Activated CD4-positive, alpha-beta T cell treated with anti-CD3 and anti-CD28 coated beads, Interleukin-2, amount 10 ng/mL, durations not matched to agents 7 days and 5 days (primary cell): ENCODE measurements at places on chromosomes 1 and 21. TPM values are rescaled to one million over a fixed set of nuclear protein-coding genes. Genes with fewer than 3 reads are reported as not detected.
A peak's percentile ranks its signal among the peaks of the same experiment; 100 is the strongest.

The GJA4 gene
- not detected for total RNA-seq

The IFI44 gene
- total RNA-seq, result 190 TPM

The PPT1 gene
- 112 TPM for total RNA-seq

The KCNT2 gene
- total RNA-seq, result not detected

The MASP2 gene
- not detected for total RNA-seq

GRCh38 chr1:214377886-214378285, 96.9 kb downstream of the SMYD2 start:
- H3K36me3 ChIP-seq, result no peaks in the 10 kb centered on the region
- no peak overlapping the region for H3K4me3 ChIP-seq
- DNase-seq, result no peak
- H3K4me1 ChIP-seq, result no peaks in the 10 kb centered on the region
- H3K27ac ChIP-seq, result no peak overlapping the region

DNA sequence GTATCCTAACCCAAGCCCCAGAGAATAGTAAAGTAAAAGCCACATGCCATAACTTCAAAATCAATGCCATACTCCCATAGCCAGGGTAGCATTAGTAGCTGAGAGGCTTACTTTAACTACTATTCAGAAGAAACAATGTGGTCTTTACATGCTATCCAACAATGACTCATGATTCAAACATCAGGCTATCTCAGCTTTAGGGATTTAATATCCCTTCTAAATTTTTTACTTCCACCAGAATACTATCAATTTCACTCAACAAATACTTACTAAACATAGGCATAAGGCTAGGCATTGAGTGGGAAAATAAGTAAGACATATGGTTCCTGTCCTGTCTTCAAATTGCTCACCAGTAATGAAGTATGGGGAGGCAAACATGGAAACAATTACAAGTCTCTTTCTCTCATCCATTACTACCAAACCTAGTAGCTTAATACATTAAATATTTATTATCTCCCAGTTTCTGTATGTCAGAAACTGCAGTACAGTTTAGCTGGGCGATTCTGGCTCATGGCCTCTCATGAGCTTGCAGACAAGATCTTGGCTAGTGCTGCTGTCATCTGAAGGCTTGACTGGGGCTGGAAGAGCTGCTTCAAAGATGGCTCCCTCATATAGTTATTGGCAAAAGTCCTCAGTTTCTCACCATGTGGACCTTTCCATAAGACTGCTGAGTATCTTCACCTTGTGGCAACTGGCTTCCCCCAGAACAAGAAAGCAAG, 30.7 kb downstream of the EVI5 start:
- H3K36me3 ChIP-seq, result no peaks in the 10 kb centered on the region
- no peak overlapping the region for H3K4me3 ChIP-seq
- no peak overlapping the region for H3K27ac ChIP-seq
- DNase-seq, result no peak

DNA sequence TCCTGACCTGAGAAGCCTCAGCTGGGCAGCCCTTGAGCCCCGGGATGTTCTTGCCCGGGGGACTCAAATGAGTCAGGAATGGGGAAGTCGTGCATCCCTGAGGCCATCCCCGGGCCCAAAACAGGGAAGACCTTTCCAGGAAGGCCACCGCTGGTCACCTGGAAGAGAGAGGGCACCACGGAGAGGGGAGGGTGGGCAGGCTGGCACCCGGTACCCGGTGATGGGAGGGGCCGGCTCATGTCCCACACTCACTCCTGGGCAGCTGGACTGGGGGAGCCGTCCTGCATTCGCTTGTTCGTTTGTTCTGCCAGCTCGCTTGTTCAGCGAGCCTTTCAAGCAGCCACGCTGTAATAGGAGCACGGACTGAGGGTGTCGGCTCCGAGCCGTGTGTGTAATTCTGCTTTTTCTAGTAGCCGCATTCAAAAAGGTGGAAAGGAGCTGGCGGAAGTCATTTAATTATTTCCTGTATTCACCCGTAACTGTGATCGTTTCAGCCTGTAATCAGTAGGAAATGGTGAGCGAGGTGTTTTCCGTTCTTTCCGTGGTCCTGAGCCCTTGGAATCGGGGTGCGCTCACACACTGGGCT, 48.4 kb upstream of the CCDC27 start:
- no peaks in the 10 kb centered on the region for H3K36me3 ChIP-seq
- peaks cover 2% of the 10 kb centered on the region for H3K27me3 ChIP-seq
- no peak overlapping the region for H3K4me3 ChIP-seq
- no peak for DNase-seq

DNA sequence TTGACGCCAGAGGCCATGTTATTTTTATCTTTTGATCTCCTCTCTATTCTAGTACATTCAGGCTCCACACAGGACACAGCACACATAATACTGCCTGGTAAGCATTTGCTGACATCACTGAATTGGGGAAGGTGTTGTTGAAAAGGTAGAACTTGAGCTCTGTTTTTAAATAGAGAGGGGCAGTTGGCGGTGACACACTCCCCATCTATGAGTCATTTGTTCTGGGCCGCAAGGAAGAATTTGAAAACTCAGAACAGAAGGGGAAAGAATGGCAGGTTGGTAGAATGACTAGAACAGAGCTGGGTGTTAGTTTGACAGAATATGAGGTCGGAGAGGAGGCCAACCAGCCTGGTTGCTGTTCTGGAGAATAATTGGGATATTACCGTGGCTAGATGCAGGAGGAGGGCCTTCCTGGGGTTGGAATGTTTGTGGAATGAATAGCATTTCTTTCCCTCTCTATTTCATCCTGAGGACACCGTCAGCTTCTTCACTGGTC, 52.1 kb upstream of the ERRFI1 start:
- no peak overlapping the region for H3K27ac ChIP-seq
- no peaks in the 10 kb centered on the region for H3K4me1 ChIP-seq
- no peaks in the 10 kb centered on the region for H3K36me3 ChIP-seq
- no peak overlapping the region for H3K4me3 ChIP-seq
- peaks cover 5% of the 10 kb centered on the region for H3K27me3 ChIP-seq

- no peaks in the 10 kb centered on the region for H3K27me3 ChIP-seq
- H3K27ac ChIP-seq, result peak overlapping the region; percentile 93
- DNase-seq, result peak; percentile 72
- H3K36me3 ChIP-seq, result peaks cover 31% of the 10 kb centered on the region
- H3K4me3 ChIP-seq, result peak overlapping the region; percentile 33
Observed at GRCh38 chr1:169044296-169044695, 62.2 kb upstream of the ATP1B1 start.

DNA sequence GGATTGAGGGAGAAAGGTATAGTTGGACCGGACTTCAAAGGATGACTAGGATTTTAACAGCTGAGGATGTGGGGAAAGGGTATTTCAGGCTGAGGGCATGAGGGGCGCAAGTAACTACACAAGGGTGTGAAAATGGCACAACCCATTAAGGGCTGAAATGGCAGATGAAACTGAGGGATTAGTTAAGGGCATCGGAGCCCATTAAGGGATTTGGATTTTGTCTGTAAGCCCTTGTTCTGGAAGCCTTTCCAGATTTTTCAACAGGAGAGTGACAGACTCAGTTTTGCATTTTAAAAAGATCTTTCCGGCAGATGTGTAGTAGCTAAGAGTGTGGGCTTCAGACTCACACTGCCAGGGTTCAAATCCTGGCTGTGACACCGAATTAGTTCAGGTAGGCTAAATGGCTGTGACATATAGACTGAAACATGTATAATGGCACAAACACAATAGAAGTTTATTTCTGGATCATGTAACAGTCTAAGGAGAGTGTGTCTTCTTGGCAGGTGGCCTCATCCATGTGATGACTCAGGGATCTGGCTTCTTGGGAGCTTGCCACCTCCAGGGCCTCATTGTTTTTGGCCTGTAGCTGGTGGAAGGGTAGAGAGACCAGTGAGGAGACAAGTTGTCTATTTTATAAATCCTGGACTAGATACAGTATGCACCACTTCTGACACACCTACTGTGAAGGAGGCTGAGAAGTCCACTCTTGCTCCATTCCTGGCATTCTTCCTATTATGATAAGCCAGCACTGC, 49.6 kb downstream of the UBE2T start:
- H3K27me3 ChIP-seq, result peaks cover 10% of the 10 kb centered on the region
- H3K36me3 ChIP-seq, result no peaks in the 10 kb centered on the region
- DNase-seq, result no peak
- H3K4me1 ChIP-seq, result peaks cover 19% of the 10 kb centered on the region
- H3K4me3 ChIP-seq, result no peak overlapping the region

DNA sequence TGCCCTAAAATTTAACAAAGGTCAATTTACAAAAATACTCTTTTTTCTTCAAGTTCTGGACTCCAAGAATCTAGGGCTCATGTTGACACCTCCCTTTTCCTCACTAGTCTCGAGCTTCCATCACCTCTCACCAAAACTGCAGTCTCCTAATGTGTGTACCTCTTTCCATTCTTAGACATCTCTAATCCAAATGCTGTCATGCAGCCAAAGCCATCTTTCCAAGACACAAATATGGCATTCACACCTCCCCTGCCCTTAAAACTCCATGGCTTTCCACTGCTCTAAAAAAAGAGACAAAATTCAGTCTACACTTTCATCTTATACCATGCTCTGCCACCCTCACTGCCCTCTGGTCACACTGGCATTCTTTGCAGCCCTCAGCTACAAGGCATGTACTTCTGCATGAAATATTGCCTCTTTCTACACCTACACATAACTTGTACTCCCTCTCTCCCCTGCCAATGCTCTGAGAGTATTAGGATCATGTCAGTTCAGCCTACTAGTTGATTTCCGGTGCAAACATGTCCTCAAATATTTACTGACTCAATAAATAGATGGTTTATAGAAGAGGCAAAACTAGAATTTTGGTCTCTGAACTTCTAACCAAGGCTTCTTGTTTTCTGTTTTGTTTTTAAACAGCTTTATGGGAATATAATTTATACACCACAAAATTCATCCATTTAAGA, 26.9 kb downstream of the ADSS2 start:
- no peaks in the 10 kb centered on the region for H3K27me3 ChIP-seq
- DNase-seq, result no peak
- H3K4me3 ChIP-seq, result no peak overlapping the region
- H3K4me1 ChIP-seq, result peaks cover 7% of the 10 kb centered on the region

DNA sequence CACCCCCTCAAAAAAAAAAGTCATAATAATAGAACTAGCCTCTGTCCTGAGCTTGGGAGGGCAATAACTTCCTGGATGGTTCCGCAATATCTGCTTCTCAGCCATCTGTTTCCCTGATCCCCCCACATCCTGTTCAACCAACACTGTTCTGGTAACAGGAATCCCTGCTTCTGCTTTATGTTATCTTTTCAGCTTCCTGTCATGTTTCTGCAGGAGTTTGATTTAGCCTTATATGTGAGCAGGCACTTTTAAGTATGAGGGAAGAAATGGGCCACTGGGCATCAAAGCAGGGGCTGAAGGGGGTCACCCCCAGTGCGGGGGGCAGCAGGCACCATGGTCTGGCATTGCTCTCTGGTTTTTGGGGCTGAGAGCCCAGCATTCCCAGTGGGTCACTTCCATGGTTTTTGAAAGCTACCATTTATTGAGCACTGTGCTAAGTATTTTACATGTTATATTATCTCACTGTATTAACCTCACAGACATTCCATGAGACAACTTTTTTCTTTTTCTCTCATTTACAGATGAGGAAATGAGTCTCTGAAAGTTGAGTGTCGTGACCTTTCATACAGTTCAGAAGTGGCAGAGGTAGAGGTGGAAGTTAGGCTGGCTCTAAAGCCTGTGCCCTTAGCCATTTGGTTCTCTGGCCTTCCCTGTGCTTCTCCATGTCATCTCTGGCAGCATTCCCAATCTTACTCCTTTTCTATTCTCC, 61.9 kb downstream of the DNTTIP2 start:
- H3K36me3 ChIP-seq, result no peaks in the 10 kb centered on the region
- no peak for DNase-seq
- no peak overlapping the region for H3K4me3 ChIP-seq
- H3K27ac ChIP-seq, result no peak overlapping the region

DNA sequence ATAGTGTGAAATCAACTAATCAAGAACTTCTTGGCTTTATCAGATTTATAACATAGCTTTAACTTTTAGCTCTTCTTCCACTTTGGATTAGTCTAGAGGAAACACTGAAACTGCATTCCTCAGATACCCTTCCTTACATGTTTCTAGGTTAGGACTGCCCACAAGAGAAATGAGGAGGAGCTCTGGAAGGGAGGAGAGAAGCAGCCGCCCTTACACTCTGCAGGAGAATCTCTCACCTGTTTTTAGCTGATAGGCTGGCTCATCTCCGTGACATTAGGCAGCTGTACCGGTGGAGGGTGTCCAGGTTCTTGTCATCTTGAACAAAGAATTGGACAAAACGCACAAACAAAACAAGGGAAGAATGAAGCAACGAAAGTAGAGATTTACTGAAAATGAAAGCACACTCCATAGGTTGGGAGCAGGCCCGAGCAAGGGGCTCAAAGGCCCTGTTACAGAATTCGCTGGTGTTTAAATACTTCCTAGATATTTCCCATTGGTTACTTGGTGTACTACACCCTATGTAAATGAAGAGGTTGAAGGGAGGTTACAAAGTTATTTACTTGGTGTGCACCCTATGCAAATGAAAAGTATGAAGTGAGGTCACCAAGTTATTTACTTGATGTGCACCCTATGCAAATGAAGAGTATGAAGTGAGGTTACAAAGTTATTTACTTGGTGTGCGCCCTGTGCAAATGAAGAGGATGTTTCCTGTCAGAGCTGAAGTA, 524.9 kb upstream of the CHRM3 start:
- no peak overlapping the region for H3K27ac ChIP-seq
- no peaks in the 10 kb centered on the region for H3K4me1 ChIP-seq
- DNase-seq, result no peak
- H3K27me3 ChIP-seq, result no peaks in the 10 kb centered on the region
- no peaks in the 10 kb centered on the region for H3K36me3 ChIP-seq

DNA sequence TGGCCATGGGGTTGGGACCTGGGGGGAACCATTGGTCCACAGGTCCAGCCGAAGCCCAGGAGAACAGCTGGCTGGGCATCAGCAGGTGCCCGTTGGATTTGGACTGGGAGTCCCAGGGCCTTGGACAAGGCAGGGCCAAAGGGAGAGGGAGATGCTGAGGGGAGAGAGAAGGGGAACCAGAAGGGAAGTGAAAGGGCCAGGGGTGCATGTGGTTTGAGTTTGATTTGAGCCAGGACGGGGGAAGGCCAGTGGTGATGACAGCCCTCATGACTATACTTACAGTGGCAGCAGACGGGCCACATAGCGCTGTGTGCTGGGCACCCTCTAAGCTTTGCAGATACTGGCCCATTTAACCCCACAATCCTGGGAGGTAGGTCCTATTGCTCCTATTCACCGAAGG, 18.8 kb downstream of the AGRN start:
- peaks cover 30% of the 10 kb centered on the region for H3K27me3 ChIP-seq
- H3K4me1 ChIP-seq, result peaks cover 12% of the 10 kb centered on the region
- no peaks in the 10 kb centered on the region for H3K36me3 ChIP-seq
- H3K4me3 ChIP-seq, result no peak overlapping the region
- H3K27ac ChIP-seq, result no peak overlapping the region

GRCh38 chr1:234608025-234608910, 1.7 kb downstream of the IRF2BP2 start:
- peaks cover 48% of the 10 kb centered on the region for H3K36me3 ChIP-seq
- H3K4me3 ChIP-seq, result peak overlapping the region; percentile 84
- peak overlapping the region; percentile 98 for H3K27ac ChIP-seq
- H3K4me1 ChIP-seq, result peaks cover 52% of the 10 kb centered on the region

DNA sequence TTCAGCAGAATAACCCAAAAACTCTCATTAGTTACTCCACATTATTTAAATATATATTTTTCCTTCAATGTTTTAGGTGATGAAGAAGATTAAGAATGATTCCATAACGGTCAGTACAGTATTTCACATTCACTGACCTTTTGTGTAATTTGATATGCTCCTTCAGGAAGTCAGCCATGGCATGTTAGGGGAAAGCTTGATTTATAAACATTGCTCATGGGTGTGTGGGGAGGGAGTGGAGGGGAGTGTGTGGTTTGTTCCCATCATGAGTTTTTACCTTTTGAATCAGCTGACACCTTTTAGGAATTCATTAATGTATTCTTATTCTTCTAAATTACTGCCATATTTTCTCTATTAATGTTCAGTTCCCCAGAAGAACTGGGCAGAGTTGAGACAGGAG, 240.2 kb downstream of the ATG4C start:
- no peaks in the 10 kb centered on the region for H3K27me3 ChIP-seq
- no peaks in the 10 kb centered on the region for H3K36me3 ChIP-seq
- H3K4me3 ChIP-seq, result no peak overlapping the region
- no peak for DNase-seq
- H3K4me1 ChIP-seq, result no peaks in the 10 kb centered on the region
- H3K27ac ChIP-seq, result no peak overlapping the region
